Left lung (tissue), 14 donors: ENCODE measurements at places on chromosomes 6 and 20. TPM values are rescaled to one million over a fixed set of nuclear protein-coding genes. Genes with fewer than 3 reads are reported as not detected.
A peak's percentile ranks its signal among the peaks of the same experiment; 100 is the strongest.

DNA sequence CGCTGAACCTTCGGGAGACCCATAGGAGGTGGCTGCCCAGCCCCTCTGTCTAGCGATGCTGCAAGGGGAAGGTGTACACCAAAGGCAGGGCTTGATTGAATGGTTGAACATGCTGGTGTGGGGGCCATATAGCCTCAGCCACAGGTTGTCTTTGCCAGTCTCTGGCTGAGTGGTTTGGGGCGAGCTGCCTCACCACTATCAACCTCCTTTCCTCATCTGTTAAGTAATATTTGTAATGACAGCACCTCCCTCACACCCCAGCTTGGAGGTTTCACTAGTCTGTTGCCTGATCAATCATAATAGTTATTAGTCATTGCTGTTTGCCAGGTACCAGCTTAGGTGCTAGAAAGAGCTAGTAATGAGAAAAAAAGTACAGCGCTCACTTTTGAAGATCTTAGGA is 11.8 kb upstream of the ZNF831 start:
- no peak overlapping the region for H3K4me3 ChIP-seq
- DNase-seq = no peak
- H3K4me1 ChIP-seq = no peaks in the 10 kb centered on the region
- no peaks in the 10 kb centered on the region for H3K36me3 ChIP-seq
- H3K27me3 ChIP-seq = peaks cover 16% of the 10 kb centered on the region

DNA sequence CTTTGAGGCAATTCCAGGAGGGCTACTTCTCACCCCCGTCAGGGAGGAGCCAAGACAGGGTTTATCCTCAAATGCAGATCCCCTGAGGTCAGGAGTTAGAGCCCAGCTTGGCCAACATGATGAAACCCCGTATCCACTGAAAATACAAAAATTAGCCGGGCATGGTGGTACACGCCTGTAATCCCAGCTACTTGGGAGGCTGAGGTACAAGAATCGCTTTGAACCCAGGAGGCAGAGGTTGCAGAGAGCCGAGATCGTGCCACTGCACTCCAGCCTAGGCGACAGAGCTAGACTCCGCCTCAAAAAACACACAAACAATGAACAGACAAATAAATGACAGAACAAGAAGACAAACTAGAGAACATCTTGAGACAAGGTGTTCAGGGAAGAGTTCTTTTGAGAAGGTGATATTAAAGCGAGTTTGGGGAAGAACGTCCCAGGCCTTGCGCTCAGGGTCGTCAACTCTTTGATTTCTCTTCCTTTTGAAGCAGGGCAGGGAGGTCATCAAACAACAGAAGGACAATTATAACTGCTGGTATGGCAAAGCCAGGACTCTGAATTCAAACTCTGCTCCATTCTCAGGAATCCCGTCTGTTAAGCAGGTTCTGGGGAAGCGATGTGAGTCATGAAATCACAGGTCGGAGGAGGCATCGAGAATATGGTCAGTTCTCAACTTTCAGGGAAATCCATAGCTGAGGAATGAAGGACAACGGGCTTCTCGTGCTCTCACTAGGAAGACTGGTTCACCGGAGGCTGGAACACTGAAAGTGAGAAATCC is 1.4 kb upstream of the RALY start:
- no peaks in the 10 kb centered on the region for H3K36me3 ChIP-seq
- H3K27me3 ChIP-seq = no peaks in the 10 kb centered on the region
- H3K27ac ChIP-seq = peak overlapping the region; percentile 74
- H3K4me1 ChIP-seq = peaks cover 49% of the 10 kb centered on the region
- no peak for DNase-seq

The BCAS1 gene
- 0.99 TPM for total RNA-seq

DNA sequence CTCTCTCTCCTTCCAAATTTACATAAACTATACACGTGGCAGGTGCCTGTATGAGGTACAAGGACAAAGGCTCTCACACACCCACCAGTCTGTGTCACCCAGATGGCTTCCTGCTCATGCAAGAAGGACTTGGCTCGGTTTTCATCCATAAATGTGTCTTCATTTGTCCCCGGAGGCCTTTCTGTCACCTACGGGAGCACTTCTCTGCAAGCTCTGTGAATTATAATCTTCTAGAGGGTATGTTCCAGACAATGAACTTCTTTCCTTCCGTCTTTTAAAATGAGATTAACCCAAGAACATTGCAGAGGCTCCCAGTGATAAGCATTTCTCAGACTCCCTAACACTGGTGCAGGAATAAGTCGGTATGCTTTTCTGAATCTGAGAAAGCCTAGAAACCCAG is 123.6 kb downstream of the PTPRT start:
- no peaks in the 10 kb centered on the region for H3K27me3 ChIP-seq
- H3K27ac ChIP-seq = no peak overlapping the region
- no peaks in the 10 kb centered on the region for H3K36me3 ChIP-seq
- H3K4me3 ChIP-seq = no peak overlapping the region
